ENCODE measurements at places on chromosomes 4 and X.

GRCh38 chr4:79065262-79065661 lies 126.0 kb upstream of the PAQR3 start:
- no peak for DNase-seq

GRCh38 chrX:10783451-10783995 lies 163.1 kb upstream of the MID1 start:
- no peak for DNase-seq

DNA sequence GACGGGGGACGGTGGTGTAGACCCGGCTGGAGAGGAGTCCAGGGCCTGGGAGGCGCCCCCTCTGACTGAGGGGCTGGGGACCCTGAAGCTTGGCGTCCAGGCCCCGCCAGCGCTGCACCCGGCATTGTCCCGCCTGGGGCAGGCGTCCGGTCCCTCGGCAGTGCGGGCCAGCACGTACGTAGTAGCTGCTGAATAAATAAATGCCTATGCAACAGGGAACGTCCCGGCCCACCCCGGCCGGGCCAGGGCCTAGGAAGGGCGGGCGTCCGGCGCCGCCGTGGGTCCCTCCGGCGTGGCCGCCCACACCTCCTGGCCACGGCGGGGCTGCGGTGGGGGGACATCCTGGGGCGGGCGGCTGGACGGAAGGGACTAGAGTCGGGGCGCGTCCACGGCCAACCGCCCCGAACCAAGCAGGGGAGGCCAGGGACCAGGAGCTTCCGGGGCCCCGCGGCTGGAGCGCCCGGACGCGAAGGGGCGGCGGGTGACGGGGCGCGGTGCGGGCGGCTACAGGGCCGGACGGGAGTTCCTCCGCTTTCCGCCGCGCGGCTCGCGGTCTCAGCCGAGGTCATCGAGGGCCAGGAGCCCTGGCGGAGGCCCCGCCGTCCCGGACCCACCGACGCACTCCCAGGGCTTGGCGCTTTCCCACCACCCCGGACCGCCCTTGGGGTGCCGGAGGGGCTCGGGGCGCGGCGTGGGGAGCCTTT lies 886 bp upstream of the WWC2 start:
- no peak for DNase-seq

DNA sequence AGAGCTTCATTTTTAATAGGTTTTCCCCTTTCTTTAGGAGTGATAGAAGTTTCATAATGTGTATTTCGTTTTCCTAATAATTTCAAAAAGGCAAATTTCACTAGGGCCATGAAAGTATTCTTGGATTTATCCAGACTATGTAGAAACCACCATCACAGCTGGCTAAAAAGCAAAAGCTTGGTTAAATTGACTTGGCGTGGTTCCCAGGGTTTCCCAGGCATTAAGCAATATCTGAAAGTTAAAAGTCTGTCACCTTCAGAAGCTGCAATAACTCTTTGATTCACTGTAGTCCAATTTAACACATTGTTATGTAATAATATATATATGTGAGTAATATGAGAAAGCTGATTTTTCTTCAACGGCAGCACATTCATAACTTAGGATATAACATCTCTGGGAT lies 38.3 kb downstream of the NDNF start:
- DNase-seq, result no peak

DNA sequence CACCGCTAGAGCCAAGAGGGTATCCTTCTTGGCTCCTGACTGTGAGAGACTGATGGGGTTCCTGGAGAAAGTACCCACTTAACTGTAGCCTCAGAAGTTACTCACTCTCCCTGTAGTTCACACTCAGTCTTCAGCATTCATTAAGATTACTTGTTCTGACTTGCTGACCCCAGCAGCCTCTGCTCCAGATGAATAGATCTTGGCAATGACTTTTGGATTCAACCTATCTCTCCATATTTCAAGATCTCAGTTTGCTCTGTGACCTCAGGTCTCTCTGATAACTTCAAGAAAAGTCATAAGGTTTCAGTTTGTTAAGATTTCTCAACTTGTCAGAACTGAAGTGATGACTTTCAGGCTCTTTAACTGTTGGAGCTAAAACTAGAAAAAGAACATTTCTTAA lies 825.6 kb downstream of the PCDH7 start:
- DNase-seq, result no peak

GRCh38 chrX:30627818-30628652 lies 25.2 kb upstream of the GK start:
- no peak for DNase-seq

DNA sequence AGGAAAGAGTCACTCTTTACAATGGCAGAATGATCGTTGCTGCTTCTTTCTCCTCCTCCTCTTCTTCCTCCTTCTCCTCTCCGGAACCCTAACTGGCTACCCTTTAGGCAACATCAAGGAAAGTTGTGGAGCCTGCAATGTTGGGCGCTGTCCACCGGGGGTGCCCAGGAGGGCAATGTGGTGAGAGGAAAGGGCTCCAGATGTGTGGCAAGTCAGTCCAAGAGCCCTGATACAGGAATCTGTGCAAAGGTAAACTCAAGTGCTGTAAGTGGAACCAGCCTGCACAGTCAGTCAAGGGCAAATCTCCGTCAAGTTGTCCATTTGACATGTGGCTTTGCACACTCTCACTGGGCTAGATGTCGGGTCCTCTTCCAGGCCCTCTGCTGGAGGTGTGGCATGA lies 2.8 kb downstream of the RTL5 start:
- no peak for DNase-seq

DNA sequence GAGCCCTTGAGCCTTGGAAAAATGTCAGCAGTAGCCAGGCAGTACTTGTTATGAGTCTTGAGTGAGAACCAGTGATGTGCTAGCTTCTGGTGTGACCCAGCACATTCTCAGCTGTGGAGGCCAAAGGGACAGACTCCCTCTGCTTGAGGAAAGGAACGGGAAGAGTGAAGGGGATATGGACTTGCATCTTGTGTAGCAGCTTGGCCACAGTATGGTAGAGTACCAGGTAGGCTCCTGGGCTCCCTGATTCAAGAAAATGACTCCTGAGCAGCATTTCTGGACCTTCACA lies 1601.9 kb upstream of the ADGRL3 start:
- no peak for DNase-seq

DNA sequence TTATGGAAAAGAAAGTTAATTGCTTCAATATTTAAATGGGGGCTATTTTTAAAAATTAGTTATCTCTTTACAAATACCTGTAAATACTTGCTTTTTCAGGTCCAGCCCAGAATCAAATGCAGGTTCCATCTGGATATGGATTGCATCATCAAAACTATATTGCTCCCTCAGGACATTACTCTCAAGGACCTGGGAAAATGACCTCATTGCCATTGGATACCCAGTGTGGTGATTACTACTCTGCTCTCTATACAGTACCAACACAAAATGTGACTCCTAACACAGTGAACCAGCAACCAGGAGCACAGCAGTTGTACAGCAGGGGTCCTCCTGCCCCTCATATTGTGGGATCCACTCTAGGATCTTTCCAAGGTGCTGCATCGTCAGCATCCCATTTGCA lies 29.2 kb downstream of the SEC24B start:
- no peak for DNase-seq

- no peak for DNase-seq
Measured at GRCh38 chrX:119738742-119739141, 19.6 kb upstream of the SOWAHD start.

DNA sequence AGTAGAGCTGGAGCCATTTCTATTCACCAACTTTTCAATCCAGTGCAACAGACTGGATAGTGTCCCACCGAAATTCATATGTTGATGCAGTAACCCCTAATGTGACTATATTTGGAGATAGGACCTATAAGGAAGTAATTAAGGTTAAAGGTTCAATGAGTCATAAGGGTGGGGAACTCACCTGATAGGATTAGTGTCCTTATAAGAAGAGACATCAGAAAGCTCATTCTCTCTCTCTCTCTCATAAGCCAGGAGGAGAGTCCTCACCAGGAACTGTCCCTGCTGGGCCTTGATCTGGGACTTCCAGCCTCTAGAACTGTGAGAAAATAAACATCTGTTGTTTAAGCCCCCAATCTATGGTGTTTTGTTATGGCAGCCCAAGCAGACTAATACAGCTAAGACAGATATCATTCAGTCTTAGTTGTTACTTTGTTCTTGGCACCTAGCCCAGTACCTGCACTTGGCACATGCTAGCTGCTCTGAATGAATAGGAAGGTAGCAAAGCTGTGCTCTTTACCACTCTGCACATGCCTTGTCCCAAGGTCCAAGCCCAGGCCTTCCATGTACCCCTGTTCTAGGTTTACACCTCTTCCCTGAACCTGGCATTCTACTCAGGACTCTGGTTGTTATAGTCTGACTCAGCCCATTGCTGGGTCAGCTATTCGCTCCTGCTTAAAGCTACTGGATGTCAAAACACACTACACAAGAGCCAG lies 19.2 kb upstream of the BRS3 start:
- no peak for DNase-seq

- DNase-seq, result no peak
Measured at GRCh38 chrX:43813898-43814297, 68.4 kb downstream of the MAOB start.

DNA sequence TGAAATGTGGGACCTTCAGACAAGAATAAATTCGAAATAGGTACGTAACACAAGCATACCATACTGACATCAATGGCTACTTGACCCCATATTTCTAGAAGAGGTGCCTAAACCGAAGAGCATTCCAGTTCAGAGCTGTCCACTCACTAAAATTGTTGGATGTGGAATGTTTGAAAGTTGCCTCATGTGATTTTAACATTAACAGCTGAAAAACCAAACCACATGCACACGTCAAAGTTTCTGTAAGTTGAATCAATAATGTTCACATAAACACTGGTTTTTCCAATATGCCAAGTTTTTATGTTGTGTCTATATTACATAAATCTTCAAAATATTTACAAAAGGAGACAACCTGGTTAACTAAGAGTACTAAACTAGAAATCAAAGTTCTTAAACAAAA lies 3.5 kb downstream of the UBE2D3 start:
- DNase-seq, result no peak

- no peak for DNase-seq
Measured at GRCh38 chrX:77389891-77390290, 57.3 kb upstream of the FGF16 start.

DNA sequence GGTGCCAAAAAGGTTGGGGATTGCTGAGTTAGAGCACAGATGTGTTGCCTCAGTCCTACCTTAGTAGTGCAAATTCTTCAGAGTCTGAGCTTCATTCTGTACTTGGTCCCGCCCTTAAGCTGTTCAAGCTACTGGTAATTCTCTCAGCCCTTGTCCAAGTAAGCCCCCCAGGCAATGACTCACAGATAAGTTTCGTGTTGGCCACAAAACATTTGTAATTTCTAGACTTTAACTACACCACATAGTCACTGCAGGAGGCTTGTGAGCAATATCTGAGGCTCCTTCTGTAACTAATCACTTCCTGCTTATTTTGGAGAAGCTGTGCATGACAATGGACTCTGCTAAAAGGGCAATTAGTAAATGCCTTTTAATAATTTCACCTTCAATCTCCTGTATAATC lies 1420.5 kb downstream of the PCDH7 start:
- no peak for DNase-seq

- no peak for DNase-seq
Measured at GRCh38 chr4:111064342-111064993, 441.6 kb upstream of the PITX2 start.

DNA sequence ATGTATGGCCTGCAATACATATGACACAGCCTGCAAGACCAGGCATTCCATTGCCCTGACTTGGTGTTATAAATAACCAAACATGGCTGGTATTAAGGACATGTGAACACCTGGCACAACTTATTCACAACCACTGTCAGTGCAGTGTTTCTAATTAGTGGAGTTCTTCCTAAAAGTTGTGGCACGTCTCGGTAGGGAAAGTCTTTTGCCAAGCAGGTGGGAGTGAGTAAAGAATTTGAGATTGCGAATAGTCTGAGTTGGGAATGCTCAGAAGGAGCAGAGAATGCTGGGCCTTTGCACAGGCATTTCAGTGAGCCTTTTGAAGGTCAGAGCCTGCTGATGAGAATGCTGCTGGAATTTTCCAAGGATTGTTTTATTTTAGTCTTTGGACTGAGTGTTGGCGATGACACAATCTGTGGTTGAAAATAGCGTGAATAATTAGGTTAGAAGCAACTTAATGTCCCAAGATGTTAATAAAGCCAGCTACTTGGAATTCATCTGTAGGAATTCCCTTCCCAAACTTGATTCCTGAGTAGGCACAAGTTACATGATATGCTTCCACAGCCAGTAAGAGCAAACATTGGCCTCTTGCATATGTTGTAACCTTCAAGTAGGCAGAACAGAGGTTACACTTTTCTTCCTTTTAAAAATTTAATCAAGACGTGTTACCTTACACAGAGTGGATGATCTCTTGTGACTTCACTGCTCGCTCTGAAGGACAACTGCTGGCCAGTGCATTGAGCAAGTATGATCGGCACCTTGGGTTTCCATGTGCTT lies 83.6 kb upstream of the PGRMC2 start:
- DNase-seq, result no peak

DNA sequence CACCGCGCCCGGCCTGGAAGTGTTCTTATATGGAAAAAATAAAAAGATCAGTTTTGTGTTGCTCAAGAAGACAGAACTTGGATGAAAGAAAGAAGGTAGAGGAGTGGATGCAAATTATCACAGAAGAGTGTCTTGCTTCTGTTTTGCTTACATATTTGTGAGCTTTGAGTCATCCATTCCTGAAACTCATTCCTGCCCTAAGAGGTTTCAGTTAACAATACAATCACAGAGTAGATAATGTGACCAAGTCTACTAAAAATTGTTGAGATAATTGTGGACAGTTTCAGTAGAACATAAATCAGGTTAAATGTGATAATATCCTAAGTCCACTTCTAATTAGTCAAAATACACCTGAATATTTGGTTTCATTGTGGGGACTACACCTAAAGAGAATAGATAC lies 26.4 kb upstream of the LRCH2 start:
- no peak for DNase-seq

DNA sequence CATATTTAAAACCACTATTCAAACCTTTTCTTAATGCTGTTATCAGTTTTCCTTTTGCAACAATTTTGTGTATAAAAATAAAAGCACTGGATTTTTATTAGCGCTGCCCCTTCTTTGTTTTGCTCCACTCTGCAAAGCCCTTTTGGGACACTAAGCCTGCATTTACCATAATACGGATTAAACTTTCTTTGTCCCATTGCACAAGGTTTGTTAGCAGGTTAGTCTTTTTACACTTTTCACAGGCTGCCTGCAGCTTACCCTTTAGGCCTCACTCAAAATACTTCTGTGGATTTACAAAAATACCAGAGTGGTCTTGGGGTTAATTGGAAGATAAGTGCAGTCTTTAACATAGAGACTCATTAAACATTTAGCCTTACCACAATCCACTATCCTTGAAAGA lies 35.7 kb upstream of the MAB21L2 start:
- no peak for DNase-seq

- no peak for DNase-seq
Measured at GRCh38 chr4:85393201-85393600, 81.7 kb upstream of the ARHGAP24 start.

- no peak for DNase-seq
Measured at GRCh38 chr4:91058345-91058744, 931.2 kb downstream of the CCSER1 start.
